ENCODE measurements at places on chromosomes 2 and 18.

DNA sequence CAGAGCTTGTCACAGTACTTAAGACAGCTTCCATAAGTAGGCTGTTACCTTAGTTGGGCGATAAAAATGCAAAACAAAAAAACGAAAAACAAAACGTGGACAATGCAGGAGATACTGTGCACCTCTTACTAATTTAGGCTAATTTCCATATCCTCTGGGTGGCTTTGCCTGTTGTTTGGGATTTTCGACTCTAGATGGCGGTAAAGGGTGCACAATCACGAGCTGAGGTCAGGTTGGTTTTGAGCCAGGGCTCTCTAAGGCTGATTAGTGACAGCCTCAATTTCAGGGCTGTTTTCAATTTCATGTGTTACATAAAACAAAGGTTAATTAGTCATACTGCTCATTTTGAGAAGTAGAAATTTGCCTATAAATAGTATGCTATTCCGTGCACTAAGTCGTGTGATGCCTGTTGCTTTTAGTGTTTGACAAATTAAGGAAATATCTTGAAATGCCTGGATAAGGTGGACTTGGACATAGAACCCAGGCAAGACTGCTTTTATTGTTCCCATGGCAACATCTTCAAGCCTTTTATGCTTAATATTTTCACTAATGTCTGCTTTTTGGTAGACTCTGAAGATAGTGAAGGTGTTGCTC lies 493.1 kb downstream of the SOCS6 start:
- DNase-seq: peak; percentile 61

GRCh38 chr18:8366070-8366469 lies 243.2 kb upstream of the RAB12 start:
- DNase-seq: no peak

DNA sequence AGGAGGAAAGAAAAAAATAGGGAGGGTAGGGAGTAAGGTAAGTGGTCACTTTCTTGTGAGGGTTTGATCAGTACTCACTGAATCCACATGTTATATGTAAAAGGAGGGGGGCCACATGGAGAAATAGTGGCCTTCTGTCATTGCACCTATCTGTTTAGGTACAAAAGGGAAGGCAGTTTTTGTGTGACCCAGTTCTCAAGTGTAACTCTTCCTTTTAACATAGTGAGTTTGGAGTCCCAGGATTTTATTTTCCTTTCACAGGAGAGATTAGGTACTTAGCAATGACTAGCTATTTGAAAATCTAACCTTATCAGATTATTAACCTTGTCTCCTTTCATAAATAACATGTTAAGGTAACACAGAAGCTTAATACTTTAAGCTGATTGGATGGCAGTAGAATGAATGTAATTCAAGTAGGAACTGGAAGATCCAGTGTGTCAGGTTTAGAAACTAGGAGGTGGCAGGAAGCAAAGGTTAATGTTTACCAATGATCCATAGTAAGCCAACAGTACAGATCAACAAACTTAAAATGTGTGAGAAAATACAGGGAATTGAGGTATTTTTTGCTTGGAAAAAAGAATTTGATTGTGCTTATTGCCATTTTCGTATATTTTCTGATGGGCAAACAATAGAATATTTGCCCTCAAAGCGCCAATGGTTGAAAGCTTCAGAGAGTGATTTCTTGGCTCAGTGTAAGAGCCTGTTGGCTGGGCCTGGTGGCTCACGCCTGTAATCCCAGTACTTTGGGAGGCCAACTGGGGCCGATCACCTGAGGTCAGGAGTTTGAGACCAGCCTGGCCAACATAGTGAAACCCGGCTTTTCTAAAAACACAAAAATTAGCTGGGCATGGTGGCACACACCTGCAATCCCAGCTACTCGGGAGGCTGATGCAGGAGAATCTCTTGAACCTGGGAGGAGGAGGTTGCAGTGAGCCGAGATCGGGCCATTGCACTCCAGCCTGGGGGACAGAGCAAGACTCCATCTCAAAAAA lies 11.3 kb downstream of the HNMT start:
- DNase-seq: no peak

DNA sequence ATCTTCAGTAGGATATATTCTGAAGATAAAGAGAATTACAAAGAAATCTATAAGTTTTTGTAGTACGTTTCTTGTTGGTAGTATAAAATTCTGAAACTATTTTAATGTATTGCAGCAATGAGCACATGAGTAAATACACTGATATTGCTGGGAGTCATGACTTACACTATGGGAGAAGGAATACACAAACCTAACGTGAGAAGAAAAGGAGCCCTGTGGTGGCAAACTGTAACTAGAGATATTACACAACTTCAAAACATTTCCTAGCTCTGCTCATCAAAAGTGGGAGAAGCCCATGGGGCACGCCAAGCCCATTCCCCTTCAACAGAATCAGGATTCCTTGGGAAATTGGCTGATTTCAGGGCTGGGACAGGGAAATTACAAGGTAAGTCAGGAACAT lies 20.5 kb downstream of the SPIRE1 start:
- DNase-seq: no peak

DNA sequence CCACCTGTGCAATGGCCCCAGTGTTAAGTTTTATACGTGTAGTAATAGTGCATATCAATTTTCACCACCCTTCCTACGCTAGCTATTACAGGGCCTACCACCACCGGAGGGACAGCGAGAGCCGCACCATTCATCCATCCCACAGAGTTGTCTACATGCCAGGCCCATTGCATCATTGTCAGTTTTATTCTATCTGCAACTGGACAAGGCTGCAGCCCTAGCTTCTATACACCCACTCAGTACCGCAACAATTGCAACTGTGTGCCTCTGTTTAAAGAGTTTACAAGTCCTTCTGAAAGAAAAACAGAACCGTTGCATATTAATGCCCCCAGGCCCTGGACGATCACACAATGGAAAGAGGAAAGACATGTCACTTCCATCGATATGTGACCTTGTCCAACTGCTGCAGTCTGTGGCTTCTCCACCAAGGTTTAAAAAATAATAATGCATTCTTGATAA lies 58.6 kb downstream of the ZEB2 start:
- DNase-seq: no peak

- DNase-seq: peak; percentile 47
Observed at GRCh38 chr2:234292205-234292961, 204.5 kb downstream of the ARL4C start.

GRCh38 chr2:14628901-14629300 lies 3.6 kb upstream of the LRATD1 start:
- DNase-seq: no peak

- DNase-seq: no peak
Observed at GRCh38 chr2:42182654-42183308, 13.6 kb downstream of the EML4 start.

- DNase-seq: no peak
Observed at GRCh38 chr18:910247-910646, 5.6 kb downstream of the ADCYAP1 start.

DNA sequence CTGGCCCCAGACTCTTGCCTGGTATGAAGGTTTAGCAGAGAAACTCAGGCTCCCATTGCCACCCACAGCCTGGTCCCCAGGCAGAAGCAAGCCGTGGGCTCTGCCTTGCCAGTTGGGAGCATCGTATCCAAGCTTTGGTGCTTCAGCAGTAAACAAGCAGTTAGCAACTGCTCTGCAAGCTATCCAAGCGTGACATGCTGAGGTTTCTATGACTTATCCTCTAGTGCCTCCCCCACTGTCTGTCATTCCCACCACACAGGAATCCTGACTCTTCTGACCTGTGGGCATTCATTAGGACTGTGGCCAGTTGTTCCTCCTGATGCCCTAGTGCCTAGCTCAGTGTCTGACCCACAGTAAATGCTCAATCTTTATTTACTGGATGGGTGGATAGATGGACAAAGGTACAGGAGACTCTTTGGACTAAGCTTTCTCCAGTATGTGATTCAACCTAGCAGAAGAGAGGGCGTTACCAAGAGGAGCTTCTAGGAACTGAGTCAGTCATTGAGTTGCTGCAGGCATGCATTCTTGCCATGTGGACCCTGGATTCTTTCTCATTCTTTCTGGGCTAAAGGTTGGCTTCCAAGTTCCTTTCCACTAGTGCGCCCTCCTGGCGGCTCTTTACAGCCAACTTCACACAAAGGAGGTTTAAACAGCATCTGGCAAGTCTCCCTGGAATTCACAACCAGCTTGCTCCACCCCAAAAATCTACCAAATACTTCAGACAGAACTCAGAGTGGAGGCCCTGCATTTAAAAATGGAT lies 40.6 kb upstream of the MRPL19 start:
- DNase-seq: no peak

DNA sequence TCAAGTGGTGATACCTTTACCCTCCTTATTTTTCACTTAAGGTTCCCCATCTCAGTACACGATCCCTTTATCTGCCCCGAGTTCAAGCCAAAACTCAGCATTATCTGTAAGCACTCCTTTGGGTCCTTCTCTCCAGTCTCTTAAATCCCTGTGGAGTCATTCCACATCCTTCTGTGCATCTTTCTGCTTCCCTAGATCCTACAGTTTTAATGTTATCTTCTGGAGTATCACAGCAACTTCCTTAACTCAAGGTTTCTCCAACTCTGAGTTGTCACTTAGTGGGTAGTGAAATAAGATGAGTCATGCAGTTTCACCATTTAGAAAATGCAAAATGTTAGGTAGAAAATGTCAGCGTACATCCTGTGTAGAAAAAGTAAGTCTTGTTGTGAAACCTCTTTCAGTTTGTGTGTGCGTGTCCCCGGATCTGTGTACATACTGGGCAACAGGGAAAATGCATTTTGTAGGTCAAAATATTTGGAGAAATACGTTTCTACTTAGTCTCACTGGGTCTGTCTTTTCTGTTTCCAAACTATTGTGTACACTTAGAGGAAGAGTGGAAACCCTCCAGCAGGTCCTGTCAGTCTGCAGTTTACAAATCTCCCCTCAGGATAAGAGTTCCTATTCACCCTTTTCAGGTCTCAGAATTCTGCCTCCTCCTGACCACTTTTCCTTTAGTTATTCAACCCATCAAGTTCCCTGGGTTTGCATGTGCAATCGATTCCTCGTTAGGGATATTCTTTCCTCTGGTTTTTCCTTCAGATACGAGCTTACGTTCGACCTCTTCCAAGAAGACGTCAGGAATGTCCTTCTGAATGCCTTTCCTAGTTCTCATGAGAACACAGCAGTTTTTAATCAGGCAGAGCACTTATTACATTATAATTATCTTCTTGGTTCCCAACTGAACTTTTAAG lies 154.8 kb downstream of the TGIF1 start:
- peak; percentile 44 for DNase-seq

- DNase-seq: no peak
Observed at GRCh38 chr18:61459896-61460648, 126.8 kb downstream of the CDH20 start.

- DNase-seq: no peak
Observed at GRCh38 chr2:157789256-157789655, 86.9 kb downstream of the ACVR1 start.

DNA sequence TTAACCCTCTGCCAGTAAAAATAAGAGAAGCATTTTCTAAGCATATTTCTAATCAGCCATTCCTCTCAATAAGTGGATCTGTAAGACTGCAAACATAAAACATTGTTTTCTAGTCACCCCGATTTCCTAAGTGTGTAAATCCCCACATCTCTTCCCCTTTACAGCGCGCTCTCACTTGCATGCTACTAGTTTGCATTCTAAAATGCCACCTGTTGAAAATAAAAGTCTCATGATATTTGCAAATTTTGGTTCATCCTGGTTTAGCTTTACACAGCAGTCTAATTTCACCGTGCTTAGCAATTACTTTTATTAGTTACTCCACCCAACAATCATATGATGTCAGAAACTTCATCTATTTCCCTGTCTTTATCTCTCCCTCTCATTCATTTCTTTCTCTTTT lies 1230.7 kb upstream of the ZEB2 start:
- DNase-seq: no peak

DNA sequence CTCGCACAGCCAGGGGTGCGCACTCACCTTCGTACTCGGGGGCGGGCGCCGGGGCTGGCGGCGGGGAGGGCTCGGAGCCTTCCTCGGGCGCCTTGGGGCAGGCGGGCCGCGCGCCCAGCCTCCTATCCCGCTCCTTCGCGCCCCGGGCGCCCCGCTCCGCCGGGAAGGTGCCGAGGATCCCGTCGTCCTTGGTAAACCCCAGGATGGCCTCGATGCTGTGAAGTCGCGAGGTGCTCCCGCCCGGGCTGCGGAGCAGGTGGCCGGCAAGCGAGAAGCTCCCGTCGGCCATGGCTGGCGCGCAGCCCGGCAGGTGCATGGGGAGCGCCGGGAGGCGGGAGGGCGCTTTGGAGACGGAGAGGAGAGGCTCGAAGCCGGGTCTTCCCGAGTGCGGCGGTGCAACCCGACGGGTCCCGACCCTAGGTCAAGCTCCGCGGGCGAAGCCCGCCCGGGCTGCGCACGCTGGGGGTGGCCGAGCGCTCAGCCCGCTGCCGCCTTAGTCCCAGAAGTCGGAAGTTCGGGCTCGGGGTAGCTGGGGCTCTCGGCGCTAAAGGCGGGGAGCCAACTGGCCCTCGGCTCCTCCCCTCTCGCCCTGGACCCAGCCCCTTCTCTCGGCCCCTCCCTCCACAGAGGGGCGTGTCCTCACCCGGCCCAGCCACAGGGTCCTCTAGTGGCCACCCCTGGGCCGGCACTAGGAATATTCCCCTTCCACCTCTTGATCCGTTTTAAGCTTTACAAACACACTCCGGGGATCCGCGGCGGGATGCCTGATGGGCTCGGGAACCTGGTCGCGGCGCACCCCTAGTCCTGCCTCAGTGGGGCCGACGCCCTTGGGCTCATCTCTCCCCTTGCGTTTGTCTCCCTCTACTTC lies at the start of gene RAX:
Gene RAX (minus strand): TSS at position 564 of the 868 bp plus-strand sequence. CDS start 248 bp downstream, at position 316.
- peak; percentile 31 for DNase-seq

DNA sequence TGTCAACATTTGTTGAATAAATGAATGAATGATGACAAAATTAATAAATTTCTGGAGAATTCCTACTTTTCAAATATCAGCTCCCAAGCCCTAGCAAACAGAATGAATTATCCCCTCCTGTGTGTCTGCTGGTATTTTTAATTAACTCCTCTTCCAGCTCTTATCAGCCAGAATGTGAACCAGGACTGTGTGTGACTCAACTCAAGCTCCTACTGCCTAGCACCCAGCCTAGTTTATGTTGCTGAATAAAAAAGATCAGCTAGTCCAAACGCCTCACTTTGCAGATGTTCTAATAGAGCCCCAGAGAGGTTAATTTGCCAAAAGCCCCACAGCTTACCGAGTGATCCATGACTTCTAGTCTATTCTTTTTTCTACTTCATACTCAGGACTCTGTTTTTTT lies 50.3 kb downstream of the RABL2A start:
- no peak for DNase-seq

- DNase-seq: no peak
Observed at GRCh38 chr2:168528469-168528868, 72.4 kb downstream of the CERS6 start.

DNA sequence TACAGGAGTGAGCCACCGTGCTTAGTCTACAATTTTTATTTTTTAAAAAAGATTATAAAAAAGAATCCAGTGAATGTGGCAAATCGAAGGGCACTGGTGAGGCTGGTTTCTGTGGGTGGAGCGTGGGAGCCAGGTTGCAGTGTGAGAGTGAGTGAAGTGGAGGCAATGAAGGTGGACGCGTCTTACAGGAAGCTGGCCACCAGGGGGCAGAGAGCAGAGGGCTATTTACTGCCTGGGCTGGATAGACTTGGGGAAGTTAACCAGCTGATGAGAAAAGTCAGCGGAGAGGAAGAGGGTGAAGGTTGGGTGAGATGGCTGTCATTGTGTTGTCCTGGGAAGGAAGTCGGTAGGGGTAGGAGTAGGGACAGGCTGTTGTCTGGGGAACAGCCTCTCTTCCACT lies 6.8 kb downstream of the SCTR start:
- peak; percentile 50 for DNase-seq
